ENCODE measurements at places on chromosomes 7 and 10. TPM values are rescaled to one million over a fixed set of nuclear protein-coding genes. Genes with fewer than 3 reads are reported as not detected.

Gene TAS2R16
- total RNA-seq: not detected

Gene CDK14
- 14.1 TPM for total RNA-seq

Gene CRHR2
- not detected for total RNA-seq

Gene CDHR1
- not detected for total RNA-seq

Gene MNX1
- total RNA-seq: 6.3 TPM

Gene RADIL
- 0.40 TPM for total RNA-seq

Gene SPAG6
- 0.74 TPM for total RNA-seq

Gene SPOCK2
- not detected for total RNA-seq

Gene PNLIPRP1
- not detected for total RNA-seq

Gene ZNF736
- 8.9 TPM for total RNA-seq

Gene KIF20B
- total RNA-seq: 38.1 TPM

Gene CHAT
- total RNA-seq: not detected

Gene MALRD1
- total RNA-seq: not detected

Gene SMKR1
- total RNA-seq: 2.7 TPM

Gene PNLIPRP2
- not detected for total RNA-seq

Gene GDF2
- total RNA-seq: not detected

DNA sequence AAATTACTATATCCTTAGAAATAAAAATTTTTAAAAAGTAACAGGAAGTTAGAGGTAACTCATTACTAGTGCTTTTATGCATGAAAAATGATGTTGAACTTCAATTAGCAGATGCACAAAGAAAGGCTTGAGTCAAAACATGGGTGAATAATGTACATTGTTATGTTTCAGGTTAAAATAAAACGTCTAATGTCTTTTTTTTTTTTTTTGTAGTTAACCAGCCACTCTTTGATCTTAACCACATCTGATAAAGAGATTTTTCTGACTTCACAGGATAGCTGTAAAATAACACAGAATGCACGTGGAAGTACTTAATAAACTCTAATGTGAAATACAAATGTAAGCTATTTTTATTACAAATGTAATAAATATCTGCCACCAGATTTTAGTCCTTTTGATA lies 61.7 kb downstream of the GSAP start:
- DNase-seq: no peak

GRCh38 chr10:103820101-103821062 lies 35.0 kb downstream of the SH3PXD2A start:
- DNase-seq: peak; percentile 55

DNA sequence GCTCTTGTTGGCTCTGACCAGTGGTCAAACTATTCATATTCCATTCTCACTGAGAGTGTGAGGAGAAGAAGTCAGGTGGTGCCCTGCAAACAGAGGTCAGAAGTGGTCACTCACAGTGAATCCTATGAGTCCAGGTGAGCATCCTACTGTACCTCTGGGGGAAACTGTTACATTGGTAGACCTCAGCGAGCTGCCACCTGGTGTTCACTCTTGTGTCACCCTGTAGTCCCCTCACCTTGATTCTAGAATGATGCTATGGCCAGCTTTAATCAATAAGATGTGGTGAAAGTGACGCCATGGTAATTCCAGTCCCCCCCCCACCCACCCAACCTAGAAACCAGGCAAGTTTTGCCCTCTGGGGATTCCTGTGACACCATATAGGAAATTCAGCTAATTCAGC lies 1.2 kb upstream of the AMPH start:
- no peak for DNase-seq

- DNase-seq: no peak
Observed at GRCh38 chr10:49414496-49414895, 18.6 kb upstream of the DRGX start.

GRCh38 chr10:78321500-78321899 lies 287.8 kb downstream of the RPS24 start:
- DNase-seq: no peak

DNA sequence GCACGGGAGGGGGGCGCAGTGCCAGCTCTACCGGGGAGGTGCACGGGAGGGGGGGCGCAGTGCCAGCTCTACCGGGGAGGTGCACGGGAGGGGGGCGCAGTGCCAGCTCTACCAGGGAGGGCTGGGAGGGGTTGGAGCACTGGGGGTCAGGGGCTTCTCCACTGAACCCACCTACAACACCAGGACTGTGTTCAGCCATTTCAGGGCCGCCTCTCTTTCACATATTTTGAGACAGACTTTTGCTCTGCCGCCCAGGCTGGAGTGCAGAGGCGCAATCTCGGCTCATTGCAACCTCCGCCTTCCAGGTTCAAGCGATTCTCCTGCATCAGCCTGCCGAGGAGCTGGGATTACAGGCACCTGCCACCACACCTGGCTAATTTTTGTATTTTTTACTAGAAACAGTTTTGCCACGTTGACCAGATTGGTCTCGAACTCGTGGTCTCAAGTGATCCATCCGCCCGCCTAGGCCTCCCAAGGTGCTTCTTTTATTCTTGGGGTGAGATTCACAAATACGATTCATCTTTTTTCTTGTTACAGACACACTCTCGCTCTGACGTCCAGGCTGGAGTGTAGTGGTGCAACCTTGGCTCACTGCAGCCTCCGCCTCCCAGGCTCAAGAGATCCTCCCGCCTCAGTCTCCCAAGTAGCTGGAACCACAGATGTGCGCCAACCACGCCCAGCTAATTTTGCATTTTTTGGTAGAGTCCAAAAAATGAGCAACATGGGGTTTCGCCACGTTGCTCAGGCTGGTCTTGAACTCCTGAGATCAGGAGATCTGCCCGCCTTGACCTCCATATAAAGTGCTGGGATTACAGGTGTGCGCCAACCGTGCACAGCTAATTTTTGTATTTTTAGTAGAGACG lies 37.0 kb downstream of the ADAP1 start:
- DNase-seq: no peak

DNA sequence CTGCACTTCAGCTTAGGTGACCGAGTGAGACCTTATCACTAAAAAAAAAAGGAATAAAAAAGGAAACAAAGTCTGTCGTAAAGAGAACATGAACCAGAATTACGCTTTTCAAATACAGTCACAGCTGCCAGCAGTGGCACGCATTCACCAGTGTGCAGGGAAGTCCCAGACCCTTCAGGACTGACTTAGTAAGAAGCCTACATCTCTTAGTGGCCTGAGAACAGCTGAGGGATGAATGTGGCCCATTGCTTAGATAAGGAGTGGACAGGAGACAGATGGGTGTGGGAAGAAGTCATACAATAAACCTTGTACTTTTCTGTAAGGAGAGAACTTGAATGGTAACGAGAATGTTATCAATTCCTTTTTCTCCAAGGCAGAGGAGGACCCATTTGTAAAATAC lies 178.5 kb downstream of the JCAD start:
- no peak for DNase-seq

DNA sequence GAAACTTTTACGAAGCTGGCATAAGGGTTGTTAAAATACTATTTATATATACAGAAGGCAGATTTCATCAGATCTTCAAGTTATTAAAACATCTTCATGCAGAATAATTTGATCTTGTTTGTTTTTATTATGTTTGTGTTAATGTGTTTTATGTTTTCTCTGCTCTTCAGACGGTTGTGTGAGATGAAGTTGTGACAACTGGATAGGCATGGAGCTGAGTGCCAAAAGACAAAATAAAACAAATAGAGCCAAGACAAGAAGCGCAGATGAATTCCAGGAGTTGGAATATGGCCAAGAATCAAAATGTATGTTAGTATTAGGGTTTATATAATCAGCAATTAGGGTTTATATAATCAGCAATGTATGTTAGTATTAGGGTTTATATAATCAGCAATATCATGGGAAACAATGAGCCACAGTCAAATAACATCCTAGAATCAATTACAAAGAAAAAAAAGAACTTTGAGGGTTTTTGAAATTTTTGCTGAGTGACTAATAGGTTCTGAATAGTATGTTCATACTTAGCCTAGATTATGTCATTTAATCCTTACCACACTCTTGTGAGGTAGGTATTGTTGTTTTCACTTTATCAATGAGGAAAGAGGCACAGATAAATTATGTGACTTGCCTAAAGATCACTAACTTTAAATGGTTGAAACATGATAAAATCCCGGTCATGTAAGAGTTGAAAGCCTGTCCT lies 488.0 kb upstream of the STEAP1 start:
- no peak for DNase-seq

DNA sequence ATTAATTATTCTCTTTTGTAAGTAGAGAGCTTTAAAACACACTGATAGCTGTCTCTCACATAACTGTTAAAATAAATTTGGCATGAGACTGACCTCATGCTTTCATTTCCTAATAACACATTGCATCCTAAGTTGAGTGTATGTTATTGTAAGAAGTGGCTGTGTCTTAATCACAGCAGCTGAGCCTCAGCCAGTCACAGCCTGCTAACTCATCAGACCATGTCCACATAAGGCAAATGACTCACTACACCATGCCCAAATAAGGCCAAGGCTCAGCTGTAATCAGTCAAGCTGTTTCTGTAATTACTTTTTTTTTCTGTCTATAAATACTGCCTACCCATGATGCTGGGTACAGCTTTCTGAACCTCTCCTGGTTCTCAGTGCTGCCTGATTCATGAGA lies 860.9 kb downstream of the XPNPEP1 start:
- DNase-seq: no peak

GRCh38 chr7:71870812-71871211 lies 541.3 kb downstream of the CALN1 start:
- DNase-seq: no peak

GRCh38 chr10:70603449-70603801 lies 884 bp upstream of the PRF1 start:
- no peak for DNase-seq

GRCh38 chr10:124465777-124466488 lies 4.3 kb downstream of the LHPP start:
- DNase-seq: no peak

GRCh38 chr7:83119494-83119893 lies 43.2 kb downstream of the PCLO start:
- no peak for DNase-seq

DNA sequence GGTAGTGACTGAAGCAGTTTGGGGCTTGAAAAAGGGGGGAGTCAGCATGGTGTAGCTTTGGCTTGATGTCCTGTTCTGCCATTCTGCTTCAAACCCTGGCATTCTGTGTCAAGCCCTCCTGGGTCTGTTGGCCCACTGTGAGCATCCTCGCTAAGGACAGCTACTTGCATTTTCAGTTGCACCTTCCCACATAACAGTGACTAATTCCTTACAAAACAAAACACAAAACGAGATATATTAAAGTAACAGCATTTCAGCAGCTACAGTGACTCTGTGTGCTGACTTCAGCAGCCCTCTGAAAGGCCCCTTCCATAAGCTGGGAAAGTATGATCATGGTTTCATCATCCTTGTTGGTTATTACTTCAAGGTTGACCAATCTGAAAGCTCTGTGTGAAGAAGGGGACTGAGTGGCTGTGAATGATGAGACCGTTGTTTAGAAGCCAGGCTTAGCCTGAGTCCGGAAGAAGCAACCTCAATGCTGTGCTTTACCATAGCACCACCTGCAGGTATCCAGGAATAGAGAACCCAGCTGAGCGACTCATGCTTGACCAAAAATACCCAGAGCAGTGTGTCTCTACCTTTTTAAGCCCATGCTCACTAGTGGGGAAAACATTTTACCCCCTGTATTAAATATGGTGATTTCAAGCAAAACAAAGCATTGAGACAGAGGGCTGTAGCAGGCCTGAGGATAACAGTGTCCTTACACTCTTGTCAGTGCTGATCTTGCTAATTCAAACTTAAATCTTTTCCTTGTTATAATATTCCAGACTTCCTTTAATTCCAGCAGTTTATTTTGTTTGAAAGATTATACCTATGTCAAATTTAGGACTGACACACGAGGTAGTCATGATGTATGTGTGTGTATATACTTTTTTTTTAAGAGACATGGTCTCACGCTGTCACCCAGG lies 42.6 kb upstream of the CC2D2B start:
- DNase-seq: peak; percentile 32

DNA sequence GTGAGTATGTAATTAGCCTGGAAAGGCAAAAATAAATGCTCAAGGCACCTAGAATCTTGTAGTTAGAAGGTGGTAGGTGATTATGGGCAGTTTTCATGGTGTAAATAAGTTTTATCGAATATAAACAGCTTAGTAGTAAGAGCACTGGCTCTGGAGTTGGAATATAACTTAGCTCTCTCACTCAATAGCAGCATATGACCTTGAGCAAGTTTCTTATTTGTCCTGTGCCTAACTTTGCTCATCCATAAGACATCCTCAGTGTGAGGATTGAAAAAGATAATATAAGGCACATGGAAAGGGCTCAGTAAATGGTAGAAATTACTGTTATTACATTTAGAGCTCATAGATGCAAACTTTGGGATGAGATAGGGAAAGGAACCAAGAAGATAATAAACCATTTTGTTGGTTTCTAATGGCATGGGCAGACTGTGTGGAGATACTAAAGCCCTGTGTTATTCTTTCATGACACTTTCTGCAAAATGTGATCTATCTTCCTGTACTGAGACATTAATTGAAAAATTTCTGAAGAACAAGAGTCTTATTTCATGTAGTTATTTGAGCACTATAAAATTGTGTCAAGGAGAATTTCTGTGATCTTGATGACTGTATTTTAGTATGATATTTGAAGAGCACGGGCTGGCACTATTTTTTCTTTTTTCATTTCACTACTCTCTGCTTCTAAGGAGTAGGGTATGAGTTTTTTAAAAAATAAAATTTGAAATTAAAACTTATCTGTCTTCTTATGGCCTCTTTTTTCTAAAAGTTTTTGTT lies 3.1 kb downstream of the SLK start:
- DNase-seq: no peak

GRCh38 chr7:5671046-5671445 lies 110.4 kb downstream of the RNF216 start:
- DNase-seq: no peak

- DNase-seq: peak; percentile 13
Observed at GRCh38 chr10:46229144-46229563, 57.6 kb upstream of the ANTXRL start.

DNA sequence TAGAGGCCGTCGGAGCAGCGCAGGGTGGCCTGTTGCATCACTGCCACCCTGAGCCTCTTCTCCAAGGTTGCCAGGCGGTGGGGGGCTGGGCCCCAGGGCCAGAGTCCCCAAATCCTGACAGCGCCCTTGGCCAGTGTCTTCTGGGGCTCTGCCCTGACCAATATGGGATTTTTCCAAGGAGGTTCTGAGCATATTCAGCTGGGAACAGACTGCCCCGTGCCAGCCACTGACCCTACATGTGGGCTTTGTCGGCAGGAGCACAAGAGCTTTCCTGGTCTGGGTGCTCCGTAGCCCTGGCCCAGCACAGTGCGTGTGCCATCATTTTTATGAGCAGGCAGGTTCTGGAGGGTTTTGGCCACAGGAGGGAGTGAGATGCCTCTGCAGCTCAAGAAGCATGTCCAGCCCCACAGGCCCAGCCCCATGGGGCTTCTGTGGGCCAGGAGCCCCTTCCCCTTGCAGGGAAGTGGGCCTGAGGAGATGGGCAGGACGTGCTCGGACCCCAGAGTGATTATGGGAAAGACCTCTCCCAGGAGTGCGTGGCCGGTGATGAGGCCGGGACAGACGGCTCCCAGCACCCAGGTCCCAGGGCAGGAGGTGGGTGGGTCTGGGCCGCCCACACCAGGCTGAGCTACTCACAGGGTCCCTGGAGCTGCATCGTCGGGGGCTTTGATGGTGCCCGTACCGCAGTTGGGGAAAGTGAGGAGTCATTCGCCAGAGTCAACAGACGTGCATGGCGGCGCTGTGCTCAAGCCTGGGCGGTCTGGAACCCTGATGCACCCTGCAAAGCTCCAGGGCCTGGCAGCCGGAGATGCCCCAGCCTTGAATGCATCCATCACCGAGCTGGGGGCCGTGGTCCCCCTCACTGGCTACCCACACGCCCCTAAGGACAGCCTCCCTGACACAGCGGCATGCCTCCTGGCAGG lies 66.6 kb downstream of the PWWP2B start:
- DNase-seq: no peak

All from Daoy (cell line).